ENCODE measurements at places on chromosomes 1 and 21.

DNA sequence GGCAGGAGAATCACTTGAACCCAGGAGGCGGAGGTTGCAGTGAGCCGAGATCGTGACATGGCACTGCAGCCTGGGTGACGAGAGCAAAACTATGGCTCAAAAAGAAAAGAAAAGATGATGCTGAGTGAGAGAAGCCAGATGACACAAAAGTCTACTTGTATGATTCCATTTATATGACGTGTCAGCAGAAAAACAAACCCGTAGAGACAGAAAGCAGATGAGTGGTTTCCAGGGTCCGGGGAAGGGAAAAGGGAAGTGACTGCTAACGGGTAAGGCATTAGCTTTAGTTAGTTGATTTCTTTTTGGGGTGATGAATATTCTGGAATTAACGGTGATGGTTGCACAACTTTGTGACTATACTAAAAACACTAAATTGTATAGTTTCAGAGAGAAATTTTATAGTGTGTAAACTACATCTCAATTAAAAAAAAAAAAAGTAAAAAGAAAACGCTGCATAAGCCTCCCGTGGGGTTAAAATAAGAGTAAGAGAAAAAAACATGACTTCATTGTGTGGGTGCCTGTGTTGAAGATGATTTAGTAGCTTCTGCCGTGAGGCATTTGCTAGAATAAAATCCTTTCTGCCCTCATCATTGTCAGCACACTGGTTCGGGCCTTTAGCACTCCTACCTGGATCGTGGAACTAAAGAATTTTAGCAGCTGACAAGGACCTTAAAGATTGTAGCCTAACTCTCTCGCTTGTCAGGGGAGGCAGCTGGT lies 24.7 kb upstream of the ATP5PO start:
- no peak for DNase-seq

DNA sequence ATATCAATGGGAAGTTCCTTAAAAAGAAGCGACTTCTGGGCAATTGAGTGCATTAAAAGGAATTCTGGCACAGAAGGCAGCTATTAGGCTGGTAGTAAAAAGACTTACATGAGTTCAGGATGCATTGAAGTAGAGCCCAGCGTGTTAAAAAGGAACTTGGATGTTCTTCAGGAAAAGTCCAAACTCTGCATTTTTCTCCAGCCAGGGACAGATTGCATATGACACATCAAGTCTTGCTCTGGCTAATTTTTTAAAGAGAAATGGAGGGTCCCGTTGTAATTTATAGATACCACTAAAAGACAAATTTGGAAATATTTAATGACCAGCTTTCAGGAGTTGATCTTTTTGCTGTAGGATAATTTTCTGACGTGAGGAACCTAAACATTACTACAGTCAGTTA lies 1.2 kb downstream of the TPRG1L start:
- DNase-seq = no peak

DNA sequence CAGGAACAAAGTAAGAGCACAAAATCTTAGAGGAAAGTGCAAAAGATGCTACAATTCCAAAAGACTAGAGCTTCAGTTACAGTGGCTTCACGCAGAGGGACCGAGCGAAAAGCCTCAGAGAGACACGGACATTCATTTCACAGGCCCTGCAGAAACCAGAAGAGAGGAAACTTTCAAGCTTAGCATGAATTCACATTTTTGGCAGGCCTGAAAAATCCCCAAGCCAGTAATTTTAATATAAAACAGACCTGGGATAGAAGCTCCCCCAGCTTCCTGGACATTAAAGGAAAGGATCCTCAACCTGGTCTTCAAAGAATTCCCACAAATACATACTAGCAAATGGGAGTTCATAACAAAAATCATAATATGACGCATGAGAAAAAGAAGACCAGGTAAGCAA lies 66.2 kb downstream of the HSF2BP start:
- no peak for DNase-seq

DNA sequence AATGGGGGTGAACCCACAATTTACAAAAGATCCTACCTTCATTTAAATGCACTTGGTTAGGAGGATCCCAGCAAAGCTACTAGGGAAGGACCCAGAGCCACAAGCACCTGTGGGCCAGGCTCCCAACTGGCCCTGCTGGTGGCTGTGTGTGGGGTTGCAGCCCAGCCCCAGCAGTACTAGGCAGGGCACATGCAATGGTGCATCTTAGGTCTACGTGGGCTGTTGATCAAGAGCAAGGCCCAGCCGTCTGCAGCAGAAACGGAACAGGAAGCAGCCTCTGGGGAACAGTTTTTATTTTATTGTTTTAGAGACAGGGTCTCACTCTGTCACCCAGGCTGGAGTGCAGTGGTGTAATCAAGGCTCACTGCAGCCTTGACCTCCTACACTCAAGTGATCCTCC lies 134.1 kb upstream of the RAB4A start:
- DNase-seq = no peak

- no peak for DNase-seq
Measured at GRCh38 chr1:14765773-14766172, 167.3 kb downstream of the KAZN start.

GRCh38 chr1:94919241-94920030 lies 7.5 kb downstream of the CNN3 start:
- no peak for DNase-seq

- no peak for DNase-seq
Measured at GRCh38 chr1:179231923-179232322, 2.4 kb upstream of the ABL2 start.

DNA sequence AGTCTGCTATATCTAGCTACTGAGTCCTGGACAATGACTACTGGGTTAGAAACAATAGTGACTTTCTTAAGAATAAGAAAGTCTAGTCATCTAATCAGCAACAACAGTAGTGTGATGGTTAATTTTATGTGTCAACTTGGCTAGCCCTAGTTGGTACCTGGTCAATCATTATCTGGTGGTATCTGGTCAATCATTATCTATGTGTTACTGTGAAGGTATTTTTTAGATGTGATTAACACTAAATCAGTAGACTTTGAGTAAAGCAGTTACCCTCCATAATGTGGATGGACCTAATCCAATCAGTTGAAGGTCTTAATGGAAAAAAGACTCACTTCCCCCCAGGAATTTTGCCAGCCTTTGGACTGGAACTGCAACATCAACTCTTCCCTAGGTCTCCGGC lies 312.6 kb downstream of the SIPA1L2 start:
- DNase-seq = no peak

- DNase-seq = no peak
Measured at GRCh38 chr1:203638950-203639349, 12.3 kb downstream of the ATP2B4 start.

All from activated naive CD4-positive, alpha-beta T cell treated with Interleukin-2 at 50 U/mL for 16 hours (primary cell).